Aortic smooth muscle cell (primary cell): ENCODE measurements at places on chromosomes 7 and 10. TPM values are rescaled to one million over a fixed set of nuclear protein-coding genes. Genes with fewer than 3 reads are reported as not detected.

Gene HABP2
- total RNA-seq: not detected in 2 replicates

Gene CYP2C19
- not detected in 2 replicates for total RNA-seq

Gene COPS6
- 120 TPM in 2 replicates for total RNA-seq

Gene MRPL32
- 56.7 and 61.5 TPM in 2 replicates for total RNA-seq

Gene TCF7L2
- 2.6 and 3.5 TPM in 2 replicates for total RNA-seq

Gene PPP3CB
- 22.9 and 32.0 TPM in 2 replicates for total RNA-seq

Gene SLC18A3
- not detected in 2 replicates for total RNA-seq

Gene FEZF1
- not detected in 2 replicates for total RNA-seq

Gene SRRM3
- under 0.01 TPM in 1 of 2 replicates, not detected in the other for total RNA-seq

Gene FAM13C
- 3.4 and 4.4 TPM in 2 replicates for total RNA-seq

Gene CDHR3
- 2.6 and 4.3 TPM in 2 replicates for total RNA-seq

Gene FOXI2
- not detected in 2 replicates for total RNA-seq

Gene KLF14
- not detected in 2 replicates for total RNA-seq

Gene COL28A1
- total RNA-seq: 0.06 and 0.13 TPM in 2 replicates

Gene AEBP1
- 141 and 228 TPM in 2 replicates for total RNA-seq

Gene TLX1
- total RNA-seq: not detected in 2 replicates

Gene MLXIPL
- under 0.01 TPM in 1 of 2 replicates, not detected in the other for total RNA-seq

Gene HMX3
- not detected in 2 replicates for total RNA-seq

Gene CALCR
- not detected in 2 replicates for total RNA-seq
